ENCODE measurements at places on chromosomes 1 and 21.
A peak's percentile ranks its signal among the peaks of the same experiment; 100 is the strongest.

- peak overlapping the region; percentile 46 for H3K27ac ChIP-seq
- peaks cover 22% of the 10 kb centered on the region for H3K4me1 ChIP-seq
- no peaks in the 10 kb centered on the region for H3K27me3 ChIP-seq
- peak; percentile 78 for DNase-seq
- peak overlapping the region; percentile 62 for H3K4me3 ChIP-seq
These were observed 78.6 kb downstream of the KCNN3 start for GRCh38 chr1:154791292-154792166.

DNA sequence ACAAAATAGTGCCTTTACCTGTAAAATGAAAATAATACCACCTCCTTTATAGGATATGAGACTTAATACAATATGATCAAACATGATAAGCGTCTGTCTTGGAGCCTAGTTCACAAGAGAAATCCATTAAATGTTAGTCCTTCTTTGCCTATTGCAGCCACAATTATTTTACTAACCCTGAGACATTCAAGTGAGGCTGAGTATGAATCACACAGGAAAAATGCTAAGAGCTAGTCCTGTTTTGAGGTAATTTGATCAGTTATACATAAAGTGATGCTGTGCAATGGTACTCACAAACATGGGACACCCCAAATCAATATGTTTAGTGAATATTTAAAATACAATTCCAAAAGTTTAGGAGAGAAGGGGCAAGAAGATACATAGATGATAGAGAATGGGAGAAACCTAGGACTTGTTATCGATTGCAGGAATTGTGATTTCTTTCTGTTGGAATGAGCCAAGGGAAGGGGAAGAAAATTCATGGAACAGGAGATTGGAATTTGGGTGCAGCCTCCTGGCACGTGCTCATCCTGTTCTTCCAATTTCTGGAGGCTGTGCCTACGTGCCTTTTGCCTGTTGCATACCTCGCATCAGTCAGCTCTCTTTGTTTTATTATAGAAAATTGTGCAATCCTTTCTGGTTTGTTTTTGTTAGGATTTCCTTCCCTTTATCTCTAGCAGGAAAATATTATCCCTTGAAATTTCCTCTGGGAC is 39.9 kb upstream of the BACH1 start:
- no peak for DNase-seq
- H3K4me1 ChIP-seq = no peaks in the 10 kb centered on the region
- H3K36me3 ChIP-seq = peaks cover 5% of the 10 kb centered on the region

DNA sequence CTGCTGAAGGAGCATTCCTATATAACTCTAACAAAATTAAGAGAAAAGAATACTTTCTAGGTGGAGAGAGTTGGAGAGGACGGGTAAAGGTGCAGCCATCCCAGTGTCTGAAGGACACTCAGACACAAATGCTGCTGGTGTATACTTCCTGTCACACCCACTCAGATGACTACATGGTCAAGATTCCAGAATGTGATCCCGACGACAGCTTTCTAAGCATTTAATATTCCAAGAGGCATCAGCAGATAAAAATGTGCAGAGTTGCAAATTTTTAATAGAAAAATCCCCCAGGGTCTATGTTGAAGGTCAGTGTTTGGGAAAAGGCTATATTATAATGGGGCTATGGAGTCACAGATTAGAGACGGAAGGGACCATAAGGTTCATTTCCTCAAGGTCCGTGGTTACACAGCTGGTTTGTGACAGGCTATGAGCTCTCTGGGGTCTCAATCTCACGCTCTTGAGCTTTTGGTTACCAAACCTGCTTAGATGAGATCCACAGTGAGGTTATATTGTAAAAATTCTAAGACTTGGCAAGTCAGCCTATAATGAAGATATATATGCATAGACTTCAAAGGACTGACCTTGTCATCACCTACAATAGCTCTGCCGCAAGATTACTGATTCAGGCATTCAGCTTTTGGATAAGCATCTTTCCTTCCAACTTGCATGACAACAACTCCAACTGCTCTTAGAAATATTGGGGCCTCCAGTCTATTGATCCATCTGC is 35.1 kb downstream of the ZNF281 start:
- H3K27ac ChIP-seq = no peak overlapping the region
- no peaks in the 10 kb centered on the region for H3K27me3 ChIP-seq
- H3K4me3 ChIP-seq = no peak overlapping the region
- no peaks in the 10 kb centered on the region for H3K4me1 ChIP-seq
- no peak for DNase-seq

DNA sequence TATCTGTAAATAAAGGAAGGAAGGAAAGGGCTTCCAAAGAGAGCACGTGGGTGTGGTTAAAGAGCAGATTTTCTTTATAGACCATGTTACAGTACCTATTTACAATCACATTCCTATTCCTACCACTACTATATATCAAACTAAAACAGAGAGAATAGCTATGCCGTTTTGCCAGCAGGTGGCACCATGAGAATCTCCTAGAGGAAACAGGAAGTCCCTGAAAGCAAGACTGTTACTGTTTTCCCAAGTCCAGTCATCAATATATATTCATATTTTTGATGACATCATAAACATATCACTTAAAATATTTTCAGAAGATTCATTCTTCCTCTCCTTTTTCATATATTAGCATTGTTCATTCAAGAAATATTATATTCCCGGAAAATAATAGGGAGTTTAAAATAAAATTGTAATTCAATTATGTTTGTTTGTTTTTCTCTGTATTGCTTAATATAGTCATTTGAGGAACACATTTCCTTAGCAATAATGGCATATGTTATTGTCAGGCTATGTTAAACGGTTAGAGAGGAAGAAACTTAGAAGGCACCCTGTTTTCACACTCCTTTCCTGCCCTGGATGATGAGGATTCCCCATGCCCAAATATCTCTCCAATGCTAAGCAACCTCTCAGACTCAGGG is 6.6 kb downstream of the CCDC190 start:
- H3K4me3 ChIP-seq = no peak overlapping the region
- H3K27ac ChIP-seq = no peak overlapping the region
- DNase-seq = peak; percentile 24
- no peaks in the 10 kb centered on the region for H3K36me3 ChIP-seq

DNA sequence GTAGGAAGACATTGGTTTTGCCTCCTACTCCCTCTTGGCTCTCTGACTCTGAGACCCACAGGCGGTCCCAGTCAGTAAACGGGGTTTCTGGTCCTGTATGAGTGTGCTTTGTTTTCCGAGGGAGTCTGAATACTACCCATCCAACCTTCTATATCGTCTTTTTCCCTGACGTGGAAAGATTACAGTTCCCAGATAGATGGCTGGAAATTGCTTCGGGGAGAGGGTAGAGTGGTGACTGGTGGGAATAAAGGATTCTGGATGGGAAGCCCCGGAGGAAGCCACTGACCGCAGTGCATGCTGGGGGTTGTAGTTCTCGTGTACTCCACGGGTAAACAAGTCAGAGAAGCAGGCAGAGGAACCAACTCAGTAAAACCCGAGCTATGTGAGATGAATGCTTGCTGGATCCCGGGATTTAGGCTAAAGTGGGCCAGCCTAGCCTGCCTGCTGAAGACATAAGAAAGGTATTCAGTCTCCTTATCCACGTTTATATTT is 66.2 kb upstream of the IRF2BP2 start:
- no peaks in the 10 kb centered on the region for H3K27me3 ChIP-seq
- H3K4me1 ChIP-seq = peaks cover 4% of the 10 kb centered on the region
- peak overlapping the region; percentile 19 for H3K27ac ChIP-seq
- H3K36me3 ChIP-seq = no peaks in the 10 kb centered on the region

DNA sequence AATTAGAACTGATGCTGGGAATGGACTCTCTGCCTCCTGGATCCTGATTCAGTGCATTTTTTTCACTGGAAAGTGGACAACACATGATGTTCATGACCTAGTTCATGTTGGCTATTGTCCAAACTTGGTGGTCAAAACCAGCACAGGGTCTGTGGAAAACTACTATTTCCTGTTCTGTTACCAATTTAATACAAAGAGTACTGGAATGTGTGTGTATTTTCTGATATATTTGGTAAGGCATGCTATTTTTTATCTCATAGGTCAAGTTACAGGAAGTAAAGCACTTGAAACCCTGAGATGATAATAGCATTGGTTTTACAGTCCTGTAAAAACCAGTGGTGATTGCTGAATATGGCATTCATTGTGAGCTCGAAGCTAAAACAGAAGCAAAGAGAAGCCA is 89.9 kb downstream of the SGIP1 start:
- H3K27me3 ChIP-seq = peaks cover 27% of the 10 kb centered on the region
- no peaks in the 10 kb centered on the region for H3K36me3 ChIP-seq
- no peaks in the 10 kb centered on the region for H3K4me1 ChIP-seq

DNA sequence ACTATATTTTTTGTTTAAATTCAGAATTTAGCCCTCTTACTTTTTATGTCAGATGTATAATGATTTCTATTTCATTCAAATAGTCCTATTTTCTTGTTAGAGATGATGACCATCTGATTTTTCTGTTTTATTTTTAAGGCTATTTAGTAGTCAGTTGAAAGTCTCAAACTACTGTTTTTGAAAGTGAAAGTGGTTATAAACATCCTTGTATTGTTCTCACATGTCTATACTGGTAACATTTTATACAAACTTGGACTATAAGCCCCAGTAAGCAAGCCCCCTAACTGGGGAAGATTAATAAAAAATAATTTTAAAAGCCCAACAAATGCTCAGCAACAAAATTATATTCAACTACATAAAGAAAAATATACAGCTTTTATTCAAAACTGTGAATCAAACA is 271.3 kb upstream of the RGS18 start:
- H3K27me3 ChIP-seq = no peaks in the 10 kb centered on the region
- no peak overlapping the region for H3K4me3 ChIP-seq
- H3K4me1 ChIP-seq = no peaks in the 10 kb centered on the region
- H3K27ac ChIP-seq = no peak overlapping the region
- DNase-seq = no peak

- H3K4me1 ChIP-seq = no peaks in the 10 kb centered on the region
- no peaks in the 10 kb centered on the region for H3K36me3 ChIP-seq
- DNase-seq = no peak
- H3K27me3 ChIP-seq = no peaks in the 10 kb centered on the region
These were observed 214.5 kb upstream of the ZRANB2 start for GRCh38 chr1:71295350-71295749.

GRCh38 chr1:227544067-227545050 is 19.0 kb upstream of the ZNF678 start:
- H3K4me3 ChIP-seq = no peak overlapping the region
- DNase-seq = no peak
- H3K27ac ChIP-seq = no peak overlapping the region

- no peak overlapping the region for H3K27ac ChIP-seq
- H3K27me3 ChIP-seq = no peaks in the 10 kb centered on the region
- no peak for DNase-seq
- H3K36me3 ChIP-seq = no peaks in the 10 kb centered on the region
These were observed 359.5 kb upstream of the PLXNA2 start for GRCh38 chr1:208603721-208604120.

- no peak overlapping the region for H3K4me3 ChIP-seq
- H3K27me3 ChIP-seq = no peaks in the 10 kb centered on the region
- DNase-seq = no peak
- H3K36me3 ChIP-seq = no peaks in the 10 kb centered on the region
- no peak overlapping the region for H3K27ac ChIP-seq
These were observed 138.4 kb upstream of the TIAM1 start for GRCh38 chr21:31482460-31482859.

DNA sequence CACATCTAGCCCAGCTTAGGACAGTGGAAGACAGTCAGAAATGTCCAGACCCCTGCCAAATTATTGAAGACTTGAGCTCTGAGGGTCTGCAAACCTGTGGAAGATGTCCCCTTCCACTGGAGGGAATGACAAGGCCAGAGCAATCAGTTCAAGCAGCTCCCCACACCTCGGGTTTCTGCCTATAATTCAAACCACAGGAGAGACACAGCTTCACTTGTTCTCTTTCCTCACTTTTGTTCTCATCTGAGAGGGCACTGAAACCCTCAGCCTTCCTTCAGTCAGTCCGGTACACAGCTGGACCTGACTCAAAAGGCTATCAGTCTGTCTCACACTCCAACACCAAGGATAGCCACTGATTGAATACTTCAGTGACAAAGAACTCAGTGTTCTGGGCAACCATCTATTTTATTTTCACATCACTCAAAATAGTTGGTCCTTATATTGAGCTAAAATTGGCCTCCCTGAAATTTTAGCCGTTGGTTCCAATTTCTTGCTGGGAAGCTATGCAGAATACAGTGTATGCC is 70.1 kb downstream of the TENT5C start:
- H3K27ac ChIP-seq = no peak overlapping the region
- H3K27me3 ChIP-seq = no peaks in the 10 kb centered on the region
- no peaks in the 10 kb centered on the region for H3K36me3 ChIP-seq
- DNase-seq = no peak

DNA sequence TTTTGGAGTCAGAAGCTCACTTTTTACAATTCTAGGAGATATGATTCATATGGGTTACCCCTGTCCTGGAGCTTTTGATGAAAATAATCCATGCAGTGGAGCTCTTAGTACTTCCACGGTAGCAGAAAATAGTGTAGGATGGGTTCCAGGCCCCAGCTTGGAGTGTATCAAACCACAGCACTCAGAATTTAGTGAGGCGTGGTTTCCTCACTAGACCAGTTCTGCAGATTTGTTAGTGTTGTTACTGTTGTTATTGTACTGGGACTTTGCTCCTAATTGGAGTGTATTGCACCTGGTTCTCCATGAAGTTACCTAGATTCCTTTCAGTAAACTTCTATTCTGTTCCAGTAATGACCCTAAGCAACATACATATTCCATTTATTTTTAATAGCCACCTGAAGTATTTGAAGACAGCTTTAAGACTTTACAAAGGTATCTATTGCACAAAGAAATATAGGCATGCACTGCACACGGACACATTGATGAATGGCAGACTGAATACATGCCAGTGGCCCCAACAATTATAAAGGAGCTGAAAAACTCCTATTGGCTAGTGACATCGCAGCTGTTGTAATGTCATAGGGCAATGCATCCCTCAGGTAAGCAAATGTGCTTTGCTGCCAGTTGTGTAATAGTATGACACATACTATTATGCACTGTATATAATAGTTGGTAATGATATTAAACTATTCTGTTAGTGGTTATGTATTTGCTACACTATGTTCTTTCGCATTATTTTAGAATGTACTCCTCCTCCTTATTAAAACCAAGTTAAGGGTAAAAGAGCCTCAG is 1058.0 kb downstream of the KCNT2 start:
- H3K36me3 ChIP-seq = no peaks in the 10 kb centered on the region
- no peaks in the 10 kb centered on the region for H3K4me1 ChIP-seq
- no peak overlapping the region for H3K4me3 ChIP-seq
- no peak for DNase-seq

- H3K4me3 ChIP-seq = peak overlapping the region; percentile 100
- peaks cover 47% of the 10 kb centered on the region for H3K4me1 ChIP-seq
- peak overlapping the region; percentile 100 for H3K27ac ChIP-seq
- DNase-seq = no peak
These were observed 782 bp downstream of the CSDE1 start for GRCh38 chr1:114756949-114757454.

Measured in effector memory CD8-positive, alpha-beta T cell (primary cell).